Activated T-cell treated with anti-CD3 and anti-CD28 coated beads, Interleukin-2, amount 50 U/mL, for 72 hours (primary cell): ENCODE measurements at places on chromosomes 4 and X.
A peak's percentile ranks its signal among the peaks of the same experiment; 100 is the strongest.

GRCh38 chrX:12949927-12950656 lies 24.8 kb upstream of the TMSB4X start:
- DNase-seq = peak; percentile 90

- no peak for DNase-seq
Measured at GRCh38 chrX:112774651-112775293, 65.9 kb downstream of the AMOT start.

- DNase-seq = no peak
Measured at GRCh38 chrX:135345107-135345589, 35.9 kb downstream of the ETDC start.

- no peak for DNase-seq
Measured at GRCh38 chr4:162891788-162892707, 274.6 kb downstream of the NAF1 start.

GRCh38 chr4:59024257-59024656 lies 1914.1 kb upstream of the IGFBP7 start:
- DNase-seq = no peak

- DNase-seq = no peak
Measured at GRCh38 chr4:174157106-174157607, 126.3 kb downstream of the FBXO8 start.

DNA sequence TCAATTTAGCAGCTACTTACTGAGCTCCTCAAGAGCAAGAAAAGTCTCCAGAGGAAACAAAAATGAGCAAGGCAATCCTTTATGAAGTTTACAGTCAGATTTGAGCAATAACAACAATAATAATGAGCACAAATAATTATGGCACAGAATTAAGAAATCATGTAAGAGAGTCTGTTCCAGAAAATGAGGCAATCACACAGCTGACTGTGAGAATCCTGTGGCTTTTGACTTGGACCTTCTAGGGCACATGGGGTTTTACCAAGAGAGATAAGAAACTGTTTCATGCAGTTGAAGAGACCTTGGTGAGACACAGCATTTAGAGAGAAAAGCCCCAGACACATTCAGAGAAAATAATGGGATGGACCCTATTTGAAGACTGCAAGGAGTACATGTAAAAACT lies 362.6 kb upstream of the MAGEB2 start:
- DNase-seq = no peak

- DNase-seq = no peak
Measured at GRCh38 chrX:149759824-149760223, 14.0 kb upstream of the HSFX1 start.

DNA sequence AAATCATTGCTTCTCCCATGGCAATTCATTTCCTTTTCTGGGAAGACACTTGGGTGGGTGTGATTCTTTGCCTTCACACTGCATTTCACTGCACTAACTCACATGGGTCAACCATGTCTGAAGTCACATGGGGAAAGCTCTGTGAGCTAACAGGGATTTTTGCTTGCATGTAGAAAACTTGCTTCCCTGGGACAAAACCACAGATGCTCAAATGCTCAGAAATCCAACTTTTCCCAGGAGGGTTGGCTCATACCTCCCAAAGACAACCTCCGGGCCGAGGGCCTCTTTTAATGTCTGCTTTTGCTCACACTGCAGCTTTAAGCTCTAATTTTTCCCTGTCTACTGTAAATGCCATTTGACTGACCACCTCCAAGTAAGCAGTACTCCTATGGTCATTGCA lies 1695.2 kb downstream of the STIM2 start:
- no peak for DNase-seq

- DNase-seq = no peak
Measured at GRCh38 chrX:137427816-137428215, 138.1 kb upstream of the ZIC3 start.
